ENCODE measurements at places on chromosomes 1 and 21.

- DNase-seq: no peak
Measured at GRCh38 chr1:162631546-162632191, 595 bp upstream of the DDR2 start.

DNA sequence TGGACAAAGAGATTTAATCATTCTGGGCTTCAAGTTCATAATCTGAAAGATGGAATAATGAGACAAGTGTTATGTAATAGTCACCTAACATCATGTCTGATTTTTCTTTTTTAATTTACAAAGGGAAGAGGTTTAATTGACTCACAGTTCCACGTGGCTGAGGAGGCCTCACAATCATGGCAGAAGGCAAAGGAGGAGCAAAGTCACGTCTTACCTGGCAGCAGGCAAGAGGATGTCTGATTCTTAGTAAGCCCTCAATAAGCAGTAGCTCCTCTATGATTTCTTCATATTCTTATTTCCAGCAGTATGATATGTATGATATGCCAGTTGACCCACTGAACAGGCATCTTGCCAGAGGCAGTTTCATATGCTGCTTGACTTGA, 152.7 kb downstream of the S1PR1 start:
- no peak for DNase-seq

- DNase-seq: no peak
Measured at GRCh38 chr21:40723317-40723716, 123.6 kb downstream of the DSCAM start.

GRCh38 chr1:2932671-2933350, 88.5 kb upstream of the ACTRT2 start:
- DNase-seq: no peak

DNA sequence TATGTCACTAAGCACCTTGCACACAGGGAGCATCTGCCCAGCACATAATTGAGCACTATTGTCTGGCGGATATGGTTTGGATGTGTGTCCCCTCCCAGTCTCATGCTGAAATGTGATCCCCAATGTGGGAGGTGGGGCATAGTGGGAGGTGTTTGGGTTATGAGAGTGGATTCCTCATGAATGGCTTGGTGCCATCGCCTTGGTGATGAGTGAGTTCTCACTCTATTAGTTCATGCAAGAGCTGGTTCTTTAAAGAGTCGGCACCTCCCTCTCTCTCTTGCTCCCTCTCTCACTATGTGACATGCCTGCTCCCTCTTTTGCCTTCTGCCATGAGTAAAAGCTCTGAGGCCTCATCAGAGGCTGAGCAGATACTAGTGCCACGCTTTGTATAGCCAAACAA, 9.5 kb downstream of the CTSK start:
- peak; percentile 16 for DNase-seq

GRCh38 chr1:212295579-212295978, 10.4 kb downstream of the PPP2R5A start:
- no peak for DNase-seq

GRCh38 chr1:203046984-203047630, 20.8 kb downstream of the PPFIA4 start:
- DNase-seq: no peak

DNA sequence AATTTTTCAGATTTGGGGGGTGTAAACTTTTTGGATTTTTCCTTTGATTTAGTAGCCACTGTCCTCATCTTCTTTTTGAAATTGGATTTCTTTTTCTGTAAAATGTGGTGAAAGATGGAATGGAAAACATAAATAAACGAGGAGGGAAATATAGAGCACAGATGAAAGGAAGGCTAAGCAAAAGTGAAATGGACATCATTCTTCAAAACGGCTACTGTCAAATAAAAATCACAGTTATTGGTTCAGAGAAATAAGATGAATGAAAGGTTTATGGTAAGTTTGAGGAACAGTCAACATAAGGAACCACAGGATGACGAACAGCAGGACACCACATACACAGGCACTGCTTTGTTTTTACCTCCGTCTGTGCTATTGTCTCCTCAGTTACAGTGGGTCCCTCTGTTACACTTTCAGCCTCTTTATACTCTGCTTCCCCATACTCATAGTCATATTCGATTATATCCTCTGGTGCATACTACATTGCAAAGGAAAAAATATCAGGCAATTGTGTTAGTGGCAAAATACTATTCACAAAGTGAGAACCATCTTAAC, 82.4 kb downstream of the COL11A1 start:
- DNase-seq: no peak

DNA sequence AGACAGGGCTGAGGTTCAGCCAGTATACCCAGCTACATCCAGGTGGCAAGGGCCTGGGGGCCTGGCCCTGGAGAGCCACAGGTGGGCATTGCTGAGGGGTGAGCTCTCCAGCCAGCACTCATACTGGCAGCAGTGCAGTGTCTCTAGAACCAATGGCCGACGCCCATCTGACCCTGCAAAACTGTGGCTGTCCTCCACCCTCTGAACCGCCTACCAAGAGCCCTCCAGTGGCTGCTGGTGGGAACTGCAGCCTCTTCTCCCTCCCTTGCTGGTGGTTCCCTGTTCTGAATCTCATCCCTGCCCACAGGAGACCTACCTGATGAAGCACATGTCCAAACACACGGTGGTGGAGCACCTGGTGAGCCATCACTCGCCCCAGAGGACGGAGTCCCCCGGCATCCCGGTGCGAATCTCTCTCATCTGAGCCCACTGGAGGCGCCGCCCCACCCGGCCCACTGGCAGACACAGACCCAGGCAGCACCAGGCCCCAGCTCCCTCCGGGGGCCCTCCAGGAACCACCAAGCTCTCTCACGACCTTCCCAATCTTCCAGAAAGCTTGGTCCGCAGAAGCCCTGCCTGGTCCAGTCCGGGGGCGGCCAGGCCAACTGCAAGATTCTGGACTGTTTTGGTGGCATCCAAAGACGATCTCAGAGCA, 22.1 kb downstream of the A3GALT2 start:
- peak; percentile 57 for DNase-seq

- DNase-seq: no peak
Measured at GRCh38 chr1:200951016-200951415, 56.3 kb downstream of the INAVA start.

DNA sequence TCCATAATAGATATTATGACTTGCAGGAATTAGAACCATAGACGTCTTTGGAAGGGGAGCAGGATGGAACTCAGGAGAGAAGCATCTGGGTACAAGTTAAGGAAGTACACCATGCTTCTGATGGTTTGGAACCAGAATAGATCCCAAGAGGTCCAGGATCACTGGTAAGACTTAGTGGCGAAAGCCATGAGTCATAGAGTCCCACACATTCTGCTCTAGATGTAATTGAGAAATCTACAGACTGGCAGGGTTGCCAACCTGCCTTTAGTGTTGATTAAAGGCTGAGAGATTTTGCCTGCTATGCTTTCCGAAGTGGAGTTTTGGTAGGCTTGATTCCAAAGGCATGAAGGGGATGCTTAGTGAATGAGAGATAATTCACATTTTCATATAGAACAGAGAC, 57.1 kb upstream of the C1orf87 start:
- no peak for DNase-seq

DNA sequence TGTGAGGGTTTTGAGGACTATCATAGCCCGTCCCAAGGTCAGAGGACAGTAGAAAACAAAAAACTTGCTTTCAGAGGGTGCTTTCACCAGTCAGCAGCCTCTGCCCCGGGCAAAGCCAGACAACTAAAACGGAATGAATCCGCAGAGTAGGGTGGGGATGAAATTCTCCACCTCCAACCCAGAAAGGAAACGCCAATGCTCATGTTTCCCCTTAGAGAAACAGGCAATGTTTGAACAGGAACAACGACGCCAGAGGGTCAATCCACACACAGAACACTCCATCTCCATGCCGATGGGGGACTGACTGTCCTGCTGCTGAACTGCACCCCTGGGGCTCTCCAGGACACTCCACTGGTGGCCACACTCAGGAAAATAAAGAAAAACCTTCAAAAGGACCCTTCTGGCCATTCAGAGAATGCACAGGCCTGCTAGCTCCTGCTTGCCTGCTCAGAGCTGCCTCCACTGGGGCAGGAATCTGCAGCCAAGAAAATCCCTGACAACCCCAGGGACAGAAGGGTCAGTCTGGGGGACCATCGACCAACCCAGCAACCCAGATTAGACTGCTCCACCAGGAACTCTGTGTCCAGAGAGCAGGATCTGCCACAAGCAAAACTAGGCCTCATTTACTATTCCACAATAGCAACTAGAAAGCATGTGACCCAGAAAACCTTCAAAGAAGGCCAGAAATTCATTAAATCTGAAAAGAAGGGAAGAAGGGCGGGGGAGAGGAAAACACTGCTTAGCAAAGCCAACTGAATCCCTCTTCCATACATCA, 116.0 kb downstream of the TOMM20 start:
- DNase-seq: peak; percentile 13

GRCh38 chr1:201307760-201308499, 24.6 kb downstream of the PKP1 start:
- no peak for DNase-seq

DNA sequence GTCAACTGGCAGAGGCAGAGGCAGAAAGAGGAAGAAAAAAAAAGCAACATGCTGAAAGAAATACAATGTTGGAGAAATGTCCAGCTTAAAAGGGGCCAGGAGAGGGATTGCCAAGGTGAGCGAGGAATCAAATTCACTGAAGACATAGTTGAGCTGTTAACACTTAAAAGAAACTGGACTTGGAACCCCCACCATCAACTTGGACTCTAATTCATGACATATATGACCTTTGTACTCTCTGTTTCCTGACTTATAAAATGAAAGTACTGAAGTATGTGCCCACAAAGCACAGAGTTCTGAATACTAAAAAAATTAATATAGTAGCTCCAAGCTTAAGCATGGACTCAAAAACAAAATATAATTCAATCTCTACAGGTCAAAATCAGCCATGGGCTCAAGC, 16.1 kb downstream of the PRR9 start:
- DNase-seq: no peak

GRCh38 chr1:26790551-26790953, 2.8 kb downstream of the PIGV start:
- no peak for DNase-seq

GRCh38 chr1:36411674-36412648, 14.3 kb upstream of the LSM10 start:
- DNase-seq: no peak

- DNase-seq: peak; percentile 52
Measured at GRCh38 chr1:77643456-77643855, 39.0 kb downstream of the ZZZ3 start.

DNA sequence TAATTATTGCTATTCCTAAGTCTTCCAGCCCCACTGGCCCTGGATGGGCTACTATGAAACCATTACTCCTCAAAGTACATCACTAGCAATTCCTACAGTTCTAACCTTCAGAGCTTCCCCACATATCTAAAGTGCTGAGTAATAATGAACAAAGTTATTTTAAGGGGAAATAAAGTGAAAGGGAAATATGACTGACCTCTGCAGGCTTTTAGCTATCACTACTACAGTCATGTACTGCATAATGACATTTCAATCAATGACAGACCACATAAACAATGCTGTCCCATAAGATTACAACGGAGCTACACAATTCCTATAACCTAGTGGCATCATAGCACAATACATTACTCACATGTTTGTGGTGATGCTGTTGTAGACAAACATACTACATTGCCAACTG, 32.5 kb upstream of the ASPM start:
- DNase-seq: no peak

All from brain (organoid and tissue), 16 donors.